ENCODE measurements at places on chromosomes 5 and 9.

GRCh38 chr9:126296687-126297086 is 29.9 kb upstream of the MVB12B start:
- DNase-seq: no peak

GRCh38 chr5:112634166-112634565 is 103.5 kb upstream of the APC start:
- no peak for DNase-seq

DNA sequence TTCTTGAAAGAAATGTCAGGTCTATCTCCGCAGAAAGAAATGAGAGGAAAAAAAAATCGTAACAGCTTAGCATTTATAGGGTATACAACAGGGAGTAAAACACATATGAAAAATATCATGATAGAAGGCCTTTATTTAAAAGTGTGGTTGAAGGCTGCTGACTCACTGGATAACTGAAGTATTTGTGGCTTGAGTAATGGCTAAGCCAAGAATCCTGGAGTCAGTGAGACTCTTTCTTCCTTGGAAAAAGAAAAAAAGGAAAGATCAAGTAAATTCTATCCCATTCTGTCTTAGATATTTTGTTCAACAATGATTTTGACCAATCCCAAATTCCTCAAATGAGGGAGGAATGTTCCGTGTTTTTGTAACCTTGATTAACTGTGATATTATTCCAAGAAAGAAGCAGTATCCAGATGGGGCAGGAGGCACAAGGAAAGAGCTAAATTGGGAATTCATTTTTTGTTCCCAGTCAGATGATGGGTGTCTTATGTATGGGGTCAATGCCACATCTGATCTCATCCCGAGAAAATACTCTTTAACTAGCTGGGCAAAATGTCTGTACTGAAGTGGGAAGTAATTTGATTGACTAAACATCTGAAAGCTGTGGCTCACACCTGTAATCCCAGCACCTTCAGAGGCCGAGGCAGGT is 64.3 kb upstream of the MYO10 start:
- no peak for DNase-seq

DNA sequence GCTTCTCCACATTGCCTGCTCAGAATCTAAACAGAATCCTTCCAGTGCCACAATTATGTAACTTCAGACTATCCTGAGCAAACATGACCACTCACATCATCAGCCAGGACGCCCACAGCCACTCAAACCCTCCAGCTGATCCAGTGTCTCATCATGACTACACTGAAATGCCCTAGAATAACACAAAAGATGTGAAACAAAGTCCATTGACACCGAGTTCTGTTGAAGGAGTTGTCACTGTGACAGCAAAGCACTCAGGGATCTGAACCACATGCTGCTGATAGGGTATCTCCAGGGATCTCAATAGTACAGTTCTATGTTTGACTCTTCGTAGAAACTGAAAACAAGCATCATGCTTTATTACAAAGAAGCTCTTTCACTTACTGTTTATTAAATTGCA is 150.2 kb downstream of the GABBR2 start:
- no peak for DNase-seq

- DNase-seq: no peak
Measured at GRCh38 chr9:21326526-21327139, 8.6 kb downstream of the KLHL9 start.

DNA sequence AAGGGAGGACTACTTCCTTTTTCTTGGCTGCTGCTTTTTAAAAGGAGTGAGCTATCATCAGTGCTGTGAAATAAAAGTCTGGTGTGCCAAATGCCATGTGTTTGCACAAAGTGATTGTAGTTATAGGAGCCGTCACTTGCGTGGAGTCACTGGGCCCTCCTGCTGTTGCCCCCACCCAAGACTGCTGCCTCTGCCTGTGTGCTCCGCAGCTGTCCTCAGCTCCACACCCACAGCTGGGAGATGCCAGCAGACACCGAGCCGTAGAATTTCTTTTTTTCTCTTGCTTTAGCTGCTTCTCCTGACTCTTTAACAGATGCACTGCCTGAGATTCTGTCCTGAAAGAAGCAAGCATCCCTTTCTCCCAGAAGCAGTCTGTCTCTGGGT is 9.8 kb upstream of the GLE1 start:
- DNase-seq: no peak

DNA sequence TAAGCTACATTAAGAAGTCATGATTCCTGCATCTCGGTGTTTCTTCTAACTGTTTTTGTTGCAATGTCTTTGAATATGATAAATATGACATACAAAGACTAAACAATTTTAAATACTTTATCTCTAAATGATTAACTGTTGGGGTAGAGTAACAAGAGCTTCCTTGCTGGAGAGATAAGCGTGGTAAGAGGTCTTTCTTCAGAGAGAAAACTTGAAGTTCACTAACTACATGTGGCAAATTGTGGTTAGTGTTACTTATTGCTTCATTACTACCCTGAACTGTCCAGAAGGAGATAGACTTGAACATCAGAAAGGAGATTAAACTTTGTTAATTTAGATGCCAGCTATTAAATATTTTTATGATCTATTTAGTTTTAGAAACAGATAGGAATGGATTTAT is 7.0 kb upstream of the ARSB start:
- DNase-seq: no peak

- DNase-seq: no peak
Measured at GRCh38 chr5:143734456-143734780, 77.5 kb upstream of the HMHB1 start.

DNA sequence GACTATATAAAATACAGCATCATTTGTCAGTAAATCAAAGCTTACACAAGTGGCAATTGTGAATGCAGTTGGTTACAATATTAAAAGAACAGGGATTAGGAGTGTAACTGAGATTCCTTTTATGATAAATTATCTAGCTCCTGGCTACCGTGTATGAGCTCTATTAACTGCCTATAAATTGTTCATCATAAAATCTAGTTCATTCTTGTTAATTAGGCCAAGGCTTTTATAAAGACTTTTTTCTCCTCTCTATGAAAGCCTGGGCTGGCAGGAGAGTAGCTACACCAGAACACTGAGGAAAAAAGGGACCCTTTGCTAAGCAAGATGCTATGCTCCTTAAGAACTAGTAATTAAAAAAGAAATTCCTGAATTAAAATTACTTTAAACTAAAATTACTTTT is 132.4 kb upstream of the MEF2C start:
- no peak for DNase-seq

GRCh38 chr9:20225826-20226225 is 396.5 kb downstream of the MLLT3 start:
- no peak for DNase-seq

DNA sequence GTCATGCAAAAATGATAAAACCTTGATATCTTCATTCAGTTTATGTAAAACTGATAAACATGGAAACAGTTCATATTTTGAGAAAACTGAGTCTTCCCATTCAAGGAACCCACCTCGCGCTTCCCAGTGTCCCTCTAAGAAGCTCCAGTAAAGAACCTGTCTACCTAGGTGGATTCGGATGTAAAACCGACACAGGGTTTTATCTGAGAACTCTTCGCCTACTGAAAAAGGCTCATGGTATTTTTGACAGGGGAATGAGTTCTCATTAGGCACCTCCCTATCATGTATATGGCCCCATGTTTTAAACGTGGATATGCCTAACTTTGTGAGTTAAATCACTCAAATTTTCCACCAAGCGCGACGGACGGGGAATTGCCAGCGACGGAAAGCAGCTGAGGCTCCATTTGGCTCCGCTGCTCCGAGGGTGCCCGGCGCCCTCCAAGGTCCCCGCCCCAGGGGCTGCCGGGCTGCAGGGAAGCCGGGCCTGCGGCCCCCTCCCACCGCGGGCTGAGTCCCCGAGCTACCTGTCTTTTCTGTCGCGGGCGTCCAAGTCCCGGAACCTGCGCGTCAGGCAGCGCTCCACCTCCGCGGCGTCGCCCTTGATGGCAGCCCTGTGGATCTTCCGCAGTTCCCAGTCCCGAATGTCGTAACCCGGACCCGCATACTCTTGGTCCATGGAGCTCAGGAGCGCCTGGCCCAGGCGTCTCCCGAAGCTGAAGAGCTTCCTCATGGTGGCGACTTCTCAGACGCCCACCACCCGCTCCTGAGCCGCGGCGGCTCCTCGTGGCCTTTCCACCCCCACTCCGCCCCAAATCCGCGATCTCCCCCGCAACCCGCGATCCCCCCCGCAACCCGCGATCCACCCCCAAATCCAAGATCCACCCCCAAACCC is 594 bp downstream of the ANKRD18A start:
- DNase-seq: peak; percentile 8

DNA sequence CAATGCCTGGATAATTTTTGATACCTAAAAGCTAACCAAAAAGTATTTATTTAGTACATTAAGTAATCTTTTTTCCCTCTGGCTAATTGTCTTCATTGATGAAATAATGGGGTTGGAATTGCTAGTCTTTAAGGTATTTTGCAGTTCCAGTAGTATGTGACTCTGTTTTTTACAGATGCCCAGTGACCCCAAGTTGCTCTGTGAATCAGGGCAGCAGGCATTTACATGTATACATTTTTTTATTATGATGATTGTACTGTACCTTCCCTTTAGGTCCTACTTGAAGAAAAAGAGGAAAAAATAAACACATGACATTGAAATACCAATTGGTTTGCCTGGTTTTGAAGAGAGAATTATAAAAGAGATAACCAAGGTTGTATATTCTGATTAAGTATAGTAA is 385.5 kb downstream of the ADGRV1 start:
- DNase-seq: no peak

Data from stimulated activated CD4-positive, alpha-beta T cell treated with anti-CD3 and anti-CD28 coated beads, Interleukin-4, amount 100 ng/mL, for 48 hours (primary cell).